Skin of body (tissue), 3 donors: ENCODE measurements at places on chromosomes 13 and 19. TPM values are rescaled to one million over a fixed set of nuclear protein-coding genes. Genes with fewer than 3 reads are reported as not detected.

GRCh38 chr13:101181076-101181685 lies 235.1 kb downstream of the NALCN start:
- no peak for DNase-seq

GRCh38 chr13:39954476-39954875 lies 299.0 kb downstream of the COG6 start:
- DNase-seq: no peak

- no peak for DNase-seq
Measured at GRCh38 chr19:33514885-33515551, 6.6 kb downstream of the PEPD start.

- no peak for DNase-seq
Measured at GRCh38 chr13:78680115-78680561, 21.2 kb upstream of the OBI1 start.

DNA sequence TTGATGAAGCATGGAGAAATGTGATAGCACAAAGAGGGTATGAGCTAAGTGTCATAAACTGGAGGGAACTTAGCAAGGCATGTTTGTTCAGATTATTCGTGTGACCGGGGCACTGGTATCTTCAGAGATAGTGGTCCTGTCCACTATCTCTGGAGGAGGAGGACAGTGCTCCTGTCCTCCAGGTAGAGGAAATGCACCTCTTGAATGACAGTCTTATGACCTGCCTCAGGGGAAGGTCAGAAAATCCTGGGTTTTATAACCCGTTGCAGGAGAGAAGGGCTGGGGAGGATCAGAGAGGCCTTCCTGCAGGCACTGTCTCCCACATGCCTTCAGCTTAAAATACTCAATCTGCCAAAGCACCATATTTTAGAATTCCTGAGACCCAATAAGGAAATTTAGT lies 213.5 kb upstream of the UBL3 start:
- DNase-seq: no peak

DNA sequence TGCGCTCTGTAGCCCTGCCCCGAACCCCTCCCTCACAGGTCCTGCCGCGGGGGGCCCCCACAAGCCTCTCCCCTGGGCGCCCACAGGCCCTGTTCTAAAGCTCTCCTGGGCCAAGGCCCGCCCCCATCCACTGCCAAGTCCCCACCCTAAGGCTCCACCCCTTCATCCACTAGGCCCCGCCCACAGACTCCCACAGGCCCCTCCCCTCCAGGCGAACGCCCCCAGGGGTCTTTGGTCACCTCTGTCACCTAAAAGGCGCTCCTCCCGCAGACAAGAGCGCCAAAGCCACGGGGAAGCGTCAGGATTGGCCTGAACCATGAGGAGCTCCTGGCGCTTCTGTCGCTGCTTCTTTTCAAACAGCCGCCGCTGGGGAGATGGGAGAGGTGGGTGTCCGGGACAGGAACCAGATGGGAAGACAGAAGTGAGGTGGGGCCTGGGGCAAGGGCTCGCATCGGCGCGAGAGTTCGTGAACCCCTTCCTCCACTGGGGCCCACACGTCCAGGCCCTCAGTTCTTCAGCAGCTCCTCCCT lies 2.3 kb downstream of the TULP2 start:
- no peak for DNase-seq

DNA sequence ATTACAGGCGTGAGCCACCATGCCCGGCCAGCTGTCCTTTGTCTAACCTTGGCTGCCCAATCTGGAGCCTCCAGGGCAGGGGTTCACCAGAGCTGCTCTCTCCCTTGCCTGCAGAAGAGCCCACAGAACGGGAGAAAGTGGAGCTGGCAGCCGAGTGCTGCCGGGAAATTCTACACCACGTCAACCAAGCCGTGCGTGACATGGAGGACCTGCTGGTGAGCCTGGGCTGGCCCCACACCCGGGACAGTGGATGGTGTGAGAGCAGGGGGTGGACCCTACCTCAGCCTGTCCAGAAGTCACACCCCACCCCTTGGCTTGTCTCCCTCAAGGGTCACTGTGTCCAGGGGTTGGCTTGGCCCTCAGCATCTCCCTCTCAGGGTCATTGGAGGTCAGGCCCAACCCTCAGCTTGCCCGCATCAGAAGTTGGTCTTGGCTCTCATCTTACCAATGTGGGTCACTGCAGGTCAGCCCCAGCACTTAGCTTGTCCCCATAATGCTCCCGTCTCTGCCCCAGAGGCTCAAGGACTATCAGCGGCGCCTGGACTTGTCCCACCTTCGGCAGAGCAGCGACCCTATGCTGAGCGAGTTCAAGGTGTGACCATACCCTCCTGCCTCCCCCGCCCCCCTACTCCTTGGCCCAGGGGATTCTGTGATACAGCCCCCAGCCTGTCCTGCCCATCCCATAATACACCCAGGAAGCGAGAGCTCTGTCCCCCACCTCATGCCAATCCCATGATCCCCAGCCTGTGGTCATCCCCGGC lies 20.4 kb downstream of the ARHGEF1 start:
- DNase-seq: no peak

DNA sequence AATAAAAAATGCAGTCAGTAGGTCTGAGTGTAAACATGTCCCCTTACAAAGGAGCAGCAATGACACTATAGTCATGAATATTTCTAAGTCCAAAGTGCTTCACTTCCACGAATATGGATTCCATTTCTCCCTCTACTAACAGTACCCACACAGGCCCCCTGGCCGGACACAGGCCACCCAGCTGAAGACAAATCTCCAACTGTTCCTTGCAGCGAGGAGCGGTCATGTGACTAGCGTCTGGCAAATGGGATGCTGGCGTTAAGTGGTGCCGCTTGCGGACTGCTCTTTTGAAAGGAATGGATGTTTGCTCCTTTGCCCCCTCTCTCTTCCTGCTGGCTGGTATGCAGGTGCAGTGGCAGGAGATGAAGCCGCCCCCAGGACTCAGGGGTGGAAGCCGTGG lies 16.2 kb downstream of the PPP1R12C start:
- no peak for DNase-seq

- DNase-seq: no peak
Measured at GRCh38 chr19:52248241-52248640, 21.1 kb upstream of the ZNF766 start.

- DNase-seq: no peak
Measured at GRCh38 chr19:29245215-29245614, 32.3 kb upstream of the UQCRFS1 start.

GRCh38 chr13:62087124-62087523 lies 671.5 kb upstream of the PCDH20 start:
- no peak for DNase-seq

DNA sequence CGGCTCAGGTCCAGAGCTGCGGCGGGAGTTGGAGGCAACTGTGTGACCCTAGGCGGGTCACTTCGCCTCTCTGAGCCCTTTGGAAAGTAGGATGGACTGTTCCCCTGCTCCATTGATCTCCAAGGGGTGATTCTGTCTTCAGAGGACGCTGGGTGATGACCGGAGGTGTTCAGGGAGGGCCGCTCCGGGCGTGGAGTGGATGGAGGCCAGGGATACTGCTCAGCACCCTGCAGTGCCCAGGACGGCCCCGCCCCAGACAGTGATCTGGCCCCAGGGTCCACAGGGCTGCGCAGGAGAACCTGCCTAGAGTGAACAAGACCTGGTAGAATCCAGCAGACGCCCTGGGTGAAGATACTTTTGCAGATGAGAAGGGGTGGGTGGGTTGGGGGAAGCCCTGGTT lies 7.0 kb downstream of the NCLN start:
- DNase-seq: no peak

- no peak for DNase-seq
Measured at GRCh38 chr13:105177265-105177900, 1358.1 kb downstream of the EFNB2 start.

- no peak for DNase-seq
Measured at GRCh38 chr19:41887711-41888382, 4.9 kb downstream of the ARHGEF1 start.

The KLK15 gene
- not detected for total RNA-seq

The ZNF850 gene
- 4.5 TPM for total RNA-seq

The RGCC gene
- 43.6 TPM for total RNA-seq

The APOC4 gene
- total RNA-seq: not detected

The TGFBR3L gene
- 0.59 TPM for total RNA-seq

The ARL11 gene
- 0.59 TPM for total RNA-seq

The CCDC169 gene
- 1.6 TPM for total RNA-seq

The PRODH2 gene
- total RNA-seq: not detected

The KLF1 gene
- 1.7 TPM for total RNA-seq

The DAND5 gene
- total RNA-seq: not detected

The LILRB2 gene
- 1.5 TPM for total RNA-seq

The SIGLECL1 gene
- not detected for total RNA-seq

The RNF113B gene
- not detected for total RNA-seq

The ITGBL1 gene
- total RNA-seq: 5.0 TPM

The DYRK1B gene
- 10.3 TPM for total RNA-seq

The ZNF440 gene
- total RNA-seq: 16.8 TPM

The URAD gene
- not detected for total RNA-seq
